ENCODE measurements at places on chromosomes 12 and 14.

GRCh38 chr12:25970082-25970481, 11.6 kb downstream of the RASSF8 start:
- DNase-seq = no peak

- DNase-seq = no peak
Observed at GRCh38 chr12:33589576-33590114, 150.0 kb upstream of the SYT10 start.

GRCh38 chr14:100914597-100915021, 11.1 kb upstream of the RTL1 start:
- no peak for DNase-seq

- DNase-seq = no peak
Observed at GRCh38 chr14:99035712-99036610, 236.0 kb downstream of the BCL11B start.

GRCh38 chr12:107288414-107289127, 195.2 kb upstream of the CRY1 start:
- no peak for DNase-seq

DNA sequence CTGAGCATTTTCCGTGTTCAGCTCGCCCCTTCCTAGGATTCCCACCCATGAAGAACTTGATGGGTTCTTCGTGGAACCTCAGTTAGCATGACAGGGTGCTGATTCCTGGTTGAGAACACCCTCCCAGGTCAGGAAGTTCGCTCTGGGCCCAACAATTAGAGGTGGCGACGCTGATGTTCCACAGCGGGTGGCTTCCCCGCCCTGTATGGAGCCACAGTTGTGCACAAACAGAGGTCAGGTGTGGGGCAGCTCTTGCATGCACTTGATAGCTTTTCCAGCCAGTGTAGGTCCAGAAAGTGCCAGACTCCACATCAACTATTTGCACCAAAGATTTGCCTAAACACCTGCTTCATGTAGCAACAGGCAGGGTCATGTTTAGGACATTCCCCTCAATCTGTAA, 788.2 kb downstream of the MED13L start:
- DNase-seq = no peak

DNA sequence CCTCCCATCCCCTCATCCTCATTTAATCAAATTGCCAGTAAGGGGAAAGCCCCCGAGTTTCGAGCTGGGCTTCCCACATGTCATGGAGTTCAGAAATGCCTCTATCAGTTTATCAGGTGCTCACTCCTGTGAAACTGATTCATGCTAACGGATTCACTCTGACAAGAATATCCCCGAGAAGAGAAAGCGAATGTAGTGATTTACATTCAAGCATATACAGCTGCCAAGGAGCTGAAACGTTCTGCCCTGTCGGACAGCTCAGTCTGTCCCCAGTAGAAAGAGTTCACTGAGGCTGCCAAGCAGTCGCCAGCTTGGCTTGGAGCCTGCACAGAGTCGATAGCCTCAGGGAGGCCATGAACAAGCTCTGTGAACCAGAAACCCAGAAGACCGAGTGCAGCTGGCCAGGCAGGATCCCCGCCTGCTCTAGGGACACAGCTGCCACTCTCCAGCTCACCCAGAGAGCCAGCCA, 88.4 kb downstream of the TMCC3 start:
- DNase-seq = no peak

GRCh38 chr12:27486961-27487360, 37.0 kb upstream of the PPFIBP1 start:
- DNase-seq = no peak

DNA sequence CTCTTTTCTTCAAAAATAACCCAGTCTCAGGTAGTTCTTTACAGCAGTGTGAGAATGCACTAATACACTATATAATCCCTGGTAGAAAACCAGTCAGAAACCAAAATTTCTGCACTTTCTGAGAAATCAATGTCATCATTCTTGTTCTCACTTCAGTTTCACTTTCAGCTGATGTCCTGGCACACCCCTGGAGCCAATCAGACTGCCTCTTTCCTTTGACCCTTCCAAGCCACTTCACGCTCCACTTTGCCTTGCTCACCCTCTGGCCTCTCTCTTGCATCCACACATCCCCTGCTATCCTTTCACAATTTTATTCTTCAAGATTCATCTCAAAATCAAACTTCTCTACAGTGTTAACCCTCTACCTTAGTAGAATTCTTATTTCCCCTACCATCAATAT, 181.1 kb downstream of the ASCL1 start:
- no peak for DNase-seq

DNA sequence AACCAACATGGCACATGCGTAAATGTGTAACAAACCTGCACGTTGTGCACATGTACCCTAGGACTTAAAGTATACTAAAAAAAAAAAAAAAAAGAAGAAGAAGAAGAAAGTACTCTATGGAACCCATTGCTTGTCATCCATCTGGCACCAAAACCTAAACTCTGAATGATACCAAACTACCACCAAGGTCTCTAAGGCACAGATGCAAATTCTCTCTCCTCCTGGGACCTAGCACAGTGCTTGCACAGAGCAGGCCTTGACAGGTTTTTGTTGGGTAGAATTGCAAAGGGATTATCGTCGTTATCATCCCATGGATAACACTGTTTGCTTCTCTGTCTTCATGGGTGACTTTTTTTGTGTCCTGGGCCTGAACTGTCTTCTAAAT, 13.2 kb upstream of the LGALS3 start:
- no peak for DNase-seq

GRCh38 chr14:89351221-89351515, 65.9 kb downstream of the FOXN3 start:
- no peak for DNase-seq

- DNase-seq = no peak
Observed at GRCh38 chr12:6612652-6613014, 5.5 kb upstream of the CHD4 start.

GRCh38 chr14:38989922-38990546, 113.0 kb downstream of the SEC23A start:
- no peak for DNase-seq

- DNase-seq = no peak
Observed at GRCh38 chr14:102951034-102951433, 28.6 kb downstream of the AMN start.

DNA sequence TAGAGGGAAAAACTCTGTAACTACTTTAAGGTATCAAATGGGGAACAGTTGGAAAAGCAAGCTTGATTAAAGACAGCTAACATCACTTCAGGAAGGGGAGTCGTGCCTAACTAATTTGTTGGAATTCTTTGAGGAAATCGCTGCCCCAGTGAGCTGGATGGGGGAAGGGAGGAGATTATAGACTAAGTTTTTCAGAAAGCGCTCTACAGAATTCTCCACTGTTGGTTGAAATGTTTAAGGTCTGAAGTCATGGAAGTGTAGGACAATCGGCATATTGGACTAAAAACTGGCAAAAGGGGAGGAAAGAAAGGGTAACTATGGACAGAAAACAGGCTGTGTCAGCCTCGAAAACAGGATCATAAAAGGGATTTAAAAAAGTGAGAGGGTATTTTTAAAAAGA, 229.9 kb upstream of the HMGA2 start:
- DNase-seq = no peak

- DNase-seq = no peak
Observed at GRCh38 chr14:87696485-87696884, 296.5 kb downstream of the GALC start.

DNA sequence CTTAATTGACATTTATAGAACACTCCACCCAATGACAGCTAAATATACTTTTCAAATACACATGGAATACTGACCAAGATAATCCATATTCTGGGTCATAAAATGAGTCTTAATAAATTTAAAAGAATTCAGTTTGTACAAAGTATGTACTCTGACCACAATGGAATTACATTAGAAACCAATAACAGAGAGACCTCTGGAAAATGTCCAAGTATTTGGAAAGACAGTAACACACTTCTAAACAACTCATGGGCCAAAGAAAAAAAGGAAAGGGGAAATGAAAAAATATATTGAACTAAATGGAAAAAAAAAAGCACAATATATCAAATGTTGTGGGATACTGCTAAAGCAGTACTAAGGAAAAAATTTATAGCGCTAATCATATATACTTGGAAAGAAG, 52.0 kb downstream of the CRACR2A start:
- DNase-seq = no peak

GRCh38 chr12:96652870-96653269, 163.5 kb downstream of the CFAP54 start:
- no peak for DNase-seq

DNA sequence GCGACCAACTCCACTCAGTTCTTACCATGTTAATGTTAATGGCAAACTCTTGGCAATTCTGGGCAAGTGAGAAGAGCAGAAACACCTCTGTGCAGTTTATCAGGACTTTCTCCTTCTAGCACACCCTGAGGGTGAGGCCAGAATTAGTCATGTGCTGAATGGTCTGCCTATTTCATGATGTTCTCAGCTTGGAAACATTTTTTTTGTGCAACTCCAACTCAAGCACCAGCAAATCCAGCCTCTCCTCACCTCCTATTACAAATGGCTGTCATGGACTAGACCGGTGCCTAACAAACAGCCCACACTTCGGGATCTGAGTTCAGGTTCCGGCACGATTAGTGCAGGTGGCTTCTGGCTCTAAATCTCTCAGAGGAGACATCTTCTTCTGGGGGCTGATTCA, 246.0 kb downstream of the ZFP36L1 start:
- no peak for DNase-seq

GRCh38 chr14:61838661-61839245, 76.5 kb downstream of the SNAPC1 start:
- DNase-seq = no peak

GRCh38 chr12:27627123-27627852, 69.0 kb upstream of the REP15 start:
- DNase-seq = no peak

DNA sequence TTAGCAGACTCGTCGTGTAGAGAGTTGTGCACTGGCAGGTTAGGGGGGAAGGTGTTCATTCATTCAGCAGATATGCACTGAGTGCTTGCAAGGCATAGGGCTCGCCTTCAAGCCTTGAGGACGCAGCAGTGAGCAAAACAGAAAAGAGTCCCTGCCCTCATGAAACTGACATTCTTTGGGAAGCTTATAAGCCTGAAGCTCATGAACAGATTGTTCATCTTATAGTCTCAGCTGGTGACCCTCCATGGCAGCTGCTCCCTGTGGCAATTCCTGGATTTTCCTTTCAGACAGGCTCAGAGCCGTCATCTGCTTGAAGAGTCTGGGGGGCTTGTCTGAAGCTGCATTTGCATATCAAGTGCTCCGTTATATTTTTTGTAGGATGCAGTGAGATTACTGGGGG, 148.4 kb downstream of the PRKCH start:
- DNase-seq = no peak

- no peak for DNase-seq
Observed at GRCh38 chr12:169528-170370, 44.2 kb downstream of the SLC6A12 start.

DNA sequence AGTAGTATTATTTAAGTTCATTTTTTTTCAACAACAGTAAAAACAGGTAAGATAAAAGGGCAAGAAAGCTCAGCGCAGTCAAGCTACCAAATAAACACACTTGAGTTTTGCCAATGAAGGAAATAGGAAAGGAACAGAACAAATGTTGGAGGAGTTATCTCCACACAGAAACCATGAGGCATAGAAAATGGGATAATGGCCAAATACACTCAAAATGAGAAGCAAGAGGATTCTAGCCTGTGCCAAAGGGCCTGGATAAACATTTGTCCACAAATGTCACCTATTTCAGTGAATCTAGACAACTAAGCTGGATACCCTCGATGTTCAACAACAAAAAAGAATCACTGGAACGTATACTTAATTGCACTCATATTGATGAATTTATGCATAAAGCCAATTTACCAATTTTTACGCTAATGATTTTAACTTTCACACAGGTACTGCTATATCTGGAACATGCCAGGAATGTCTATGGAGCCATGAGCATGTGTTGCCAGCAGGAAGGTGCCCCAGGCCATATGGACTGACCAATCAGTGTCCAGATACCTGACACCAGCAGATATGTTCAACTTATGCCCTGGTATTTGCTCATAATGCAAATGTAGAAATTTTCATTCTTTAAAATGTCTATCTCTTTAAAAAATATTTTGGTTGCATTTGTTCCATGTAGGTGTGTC, 21.1 kb downstream of the ST8SIA1 start:
- no peak for DNase-seq
